Pericardium fibroblast (primary cell): ENCODE measurements at places on chromosomes 7 and 10. TPM values are rescaled to one million over a fixed set of nuclear protein-coding genes. Genes with fewer than 3 reads are reported as not detected.

WDR86 gene
- total RNA-seq, result 2.3 and 7.6 TPM in 2 replicates

GRM3 gene
- not detected in 2 replicates for total RNA-seq

SVOPL gene
- total RNA-seq, result not detected in 2 replicates

PLAU gene
- 52.7 and 77.5 TPM in 2 replicates for total RNA-seq

MACC1 gene
- under 0.01 and 0.09 TPM in 2 replicates for total RNA-seq

FHIP2A gene
- total RNA-seq, result 16.5 and 25.3 TPM in 2 replicates

TACC2 gene
- 8.4 and 14.1 TPM in 2 replicates for total RNA-seq

SP4 gene
- 1.4 and 1.6 TPM in 2 replicates for total RNA-seq

CALCR gene
- total RNA-seq, result not detected in 2 replicates

LHFPL3 gene
- not detected in 2 replicates for total RNA-seq

CDHR1 gene
- total RNA-seq, result 0.26 and 0.35 TPM in 2 replicates

OR2A42 gene
- total RNA-seq, result not detected in 2 replicates

CFAP46 gene
- 1.9 and 2.6 TPM in 2 replicates for total RNA-seq

OR2A12 gene
- total RNA-seq, result not detected in 2 replicates

FRMD4A gene
- 6.8 and 17.1 TPM in 2 replicates for total RNA-seq

STK32C gene
- total RNA-seq, result 4.6 and 8.9 TPM in 2 replicates

ZNF735 gene
- not detected in 2 replicates for total RNA-seq

H2BK1 gene
- not detected in 2 replicates for total RNA-seq

CYP26C1 gene
- not detected in 2 replicates for total RNA-seq

SH3PXD2A gene
- 25.2 and 54.0 TPM in 2 replicates for total RNA-seq

ABCB4 gene
- not detected in 2 replicates for total RNA-seq

CYP3A5 gene
- 0.43 TPM in 1 of 2 replicates, not detected in the other for total RNA-seq

PRLHR gene
- not detected in 2 replicates for total RNA-seq

RAPGEF5 gene
- 0.85 and 4.8 TPM in 2 replicates for total RNA-seq

COBL gene
- total RNA-seq, result under 0.01 TPM in 1 of 2 replicates, not detected in the other

CALHM1 gene
- not detected in 2 replicates for total RNA-seq

CRTAC1 gene
- 0.12 TPM in 1 of 2 replicates, not detected in the other for total RNA-seq

PHF14 gene
- total RNA-seq, result 14.6 and 15.5 TPM in 2 replicates

NACAD gene
- 1.6 and 3.9 TPM in 2 replicates for total RNA-seq

TEX36 gene
- total RNA-seq, result not detected in 2 replicates

ETV1 gene
- total RNA-seq, result 1.5 and 3.6 TPM in 2 replicates

FEZF1 gene
- total RNA-seq, result not detected in 2 replicates

SPDYE16 gene
- total RNA-seq, result not detected in 2 replicates

ASB10 gene
- not detected in 2 replicates for total RNA-seq

KCNK18 gene
- total RNA-seq, result not detected in 2 replicates

MKX gene
- total RNA-seq, result 0.51 TPM in 1 of 2 replicates, not detected in the other

RELN gene
- total RNA-seq, result under 0.01 and 1.6 TPM in 2 replicates
